D721Med (cell line): ENCODE measurements at places on chromosomes 6 and 20.

GRCh38 chr6:15522427-15522826, 140.4 kb downstream of the DTNBP1 start:
- DNase-seq: no peak

DNA sequence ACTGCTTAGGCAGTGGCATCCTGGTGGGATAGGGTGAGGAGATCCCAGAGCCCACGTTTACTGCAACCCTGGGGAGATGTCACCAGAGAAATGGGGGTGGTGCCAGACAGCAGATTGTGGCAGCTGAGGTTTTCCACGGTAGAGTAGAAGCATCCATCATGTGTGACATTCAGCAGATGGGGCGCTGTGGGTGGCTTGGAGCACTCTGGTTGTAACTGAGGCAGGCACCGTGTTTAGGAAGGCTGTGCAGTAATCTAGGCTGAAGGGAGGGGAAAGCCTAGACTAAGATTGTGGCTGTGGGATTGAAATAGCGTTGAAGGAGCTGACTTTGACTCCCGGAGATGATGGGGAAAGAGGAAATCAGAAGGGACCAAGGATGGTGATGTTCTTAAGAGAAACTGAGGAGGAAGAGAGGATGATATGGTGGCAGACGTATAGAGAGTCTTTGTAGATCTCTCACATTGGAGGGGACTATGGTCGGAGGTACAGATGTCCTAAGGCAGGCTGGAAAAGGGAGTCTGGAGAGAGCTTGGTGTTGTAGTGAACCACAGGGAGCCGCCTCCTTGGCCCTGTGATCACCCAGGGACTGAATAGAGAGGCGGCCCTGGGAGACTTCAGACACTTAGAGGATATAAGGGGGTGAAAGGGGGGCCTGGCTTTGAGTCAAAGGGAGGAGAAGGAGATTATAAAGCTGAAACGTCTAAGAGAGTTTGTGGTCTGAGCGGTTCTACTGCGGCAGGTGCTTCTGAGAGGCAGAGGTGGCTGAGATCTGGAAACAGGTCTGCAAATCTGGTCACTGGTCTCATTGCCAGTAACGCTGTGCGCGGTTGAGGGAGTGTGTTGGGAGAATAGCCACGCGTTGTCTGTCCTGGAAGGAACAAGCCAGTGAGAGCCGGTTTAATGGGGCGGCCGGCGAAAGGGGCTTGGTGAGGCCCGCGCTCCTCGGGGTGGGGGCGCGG, 792 bp upstream of the MICA start:
- no peak for DNase-seq

DNA sequence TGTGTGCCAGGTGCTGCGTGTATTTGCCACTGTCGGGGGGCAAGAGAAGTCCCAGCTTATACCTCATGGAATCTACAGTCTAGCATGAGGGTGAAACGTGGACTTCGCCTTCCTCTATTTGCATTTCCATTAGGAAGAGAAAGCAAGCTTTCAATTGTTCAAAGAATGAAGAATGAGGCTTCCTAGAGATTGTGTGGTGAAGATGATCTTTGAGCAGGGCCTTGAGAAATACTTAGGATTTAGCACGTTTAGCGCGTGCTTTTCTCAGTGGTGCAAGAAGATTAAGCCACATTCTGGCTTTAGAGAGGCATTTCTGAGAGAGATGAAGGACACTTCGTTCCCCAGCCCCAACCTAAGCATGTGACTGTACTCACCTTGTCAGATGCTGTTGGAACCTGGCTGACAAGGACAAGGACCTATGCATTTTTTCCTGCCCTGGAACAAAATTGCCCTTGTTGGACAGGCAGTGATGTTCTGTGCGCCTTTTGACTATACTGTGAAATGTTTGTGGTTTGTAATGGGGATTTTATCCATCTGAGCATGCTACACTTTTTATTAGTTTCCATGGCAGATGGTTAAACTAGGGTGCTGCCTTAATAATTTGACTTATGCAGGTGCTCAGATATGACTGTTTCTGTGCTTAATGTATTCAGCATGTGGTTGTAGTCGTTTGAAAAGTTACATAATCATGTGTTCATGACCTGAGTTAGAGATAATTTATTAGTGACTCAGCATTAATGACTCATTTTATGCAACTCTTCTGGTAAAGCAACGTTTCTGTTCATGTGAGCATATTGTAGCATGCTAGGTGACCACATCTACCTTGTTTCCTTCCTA, 10.7 kb downstream of the TULP4 start:
- DNase-seq: no peak

DNA sequence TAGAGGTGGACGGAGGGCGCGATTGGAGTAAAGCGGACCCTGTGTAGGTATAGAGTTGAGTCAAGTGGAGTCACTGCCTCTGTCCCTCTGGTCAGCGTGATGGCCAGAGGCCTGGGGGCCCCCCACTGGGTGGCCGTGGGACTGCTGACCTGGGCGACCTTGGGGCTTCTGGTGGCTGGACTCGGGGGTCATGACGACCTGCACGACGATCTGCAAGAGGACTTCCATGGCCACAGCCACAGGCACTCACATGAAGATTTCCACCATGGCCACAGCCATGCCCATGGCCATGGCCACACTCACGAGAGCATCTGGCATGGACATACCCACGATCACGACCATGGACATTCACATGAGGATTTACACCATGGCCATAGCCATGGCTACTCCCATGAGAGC, 479 bp downstream of the SLC39A7 start:
- no peak for DNase-seq

GRCh38 chr6:5673019-5673790, 333.5 kb downstream of the NRN1 start:
- no peak for DNase-seq

- DNase-seq: no peak
Observed at GRCh38 chr6:32129297-32130088, 595 bp downstream of the FKBPL start.

GRCh38 chr20:56542489-56543030, 9.5 kb downstream of the FAM209B start:
- no peak for DNase-seq

DNA sequence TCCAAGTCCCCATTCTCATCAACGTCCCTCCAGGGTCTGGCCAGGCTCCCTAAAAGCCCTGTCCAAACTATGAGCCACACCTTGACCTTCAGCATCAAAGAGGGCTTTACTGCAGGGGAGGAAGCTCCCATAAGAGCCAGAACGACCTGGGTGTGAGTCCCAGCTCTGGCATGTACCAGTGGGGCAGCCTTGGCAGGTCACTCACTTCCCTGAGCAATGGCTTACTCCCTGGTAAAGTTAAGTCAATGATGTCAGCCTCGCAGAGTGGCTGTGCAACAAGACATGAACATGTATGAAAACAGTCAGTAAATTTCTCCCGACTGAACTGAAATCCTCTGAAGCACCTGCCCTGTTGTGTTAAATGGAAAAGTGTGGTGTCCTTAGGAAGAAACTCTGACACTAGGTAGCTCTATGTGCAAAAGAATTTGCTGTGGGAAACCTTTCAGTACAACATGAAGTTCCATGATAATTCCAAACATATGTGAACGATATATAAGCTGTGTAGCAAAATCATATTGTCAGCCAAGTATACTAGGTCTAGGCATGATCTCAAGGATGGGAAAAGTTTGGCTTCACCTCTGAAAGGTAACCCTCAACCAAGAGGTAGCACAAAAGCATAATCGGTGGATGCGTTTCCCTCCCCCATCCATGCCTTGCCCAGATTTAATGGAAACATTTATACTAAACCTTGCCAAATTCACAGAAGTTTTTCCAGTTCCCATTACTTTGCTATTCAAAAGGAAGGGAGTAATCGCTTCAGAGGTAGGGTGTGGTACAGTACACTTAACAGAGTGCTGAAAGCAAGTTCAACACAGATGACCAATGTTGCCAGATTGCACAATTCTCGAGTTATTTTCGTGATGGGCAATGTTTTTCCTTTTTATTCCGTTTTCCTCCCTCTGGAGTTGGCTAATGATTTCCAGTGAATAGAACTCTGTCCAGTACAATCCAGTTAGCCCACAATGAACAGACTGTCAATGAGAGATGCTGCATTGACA, 49.0 kb upstream of the RANBP9 start:
- DNase-seq: no peak

DNA sequence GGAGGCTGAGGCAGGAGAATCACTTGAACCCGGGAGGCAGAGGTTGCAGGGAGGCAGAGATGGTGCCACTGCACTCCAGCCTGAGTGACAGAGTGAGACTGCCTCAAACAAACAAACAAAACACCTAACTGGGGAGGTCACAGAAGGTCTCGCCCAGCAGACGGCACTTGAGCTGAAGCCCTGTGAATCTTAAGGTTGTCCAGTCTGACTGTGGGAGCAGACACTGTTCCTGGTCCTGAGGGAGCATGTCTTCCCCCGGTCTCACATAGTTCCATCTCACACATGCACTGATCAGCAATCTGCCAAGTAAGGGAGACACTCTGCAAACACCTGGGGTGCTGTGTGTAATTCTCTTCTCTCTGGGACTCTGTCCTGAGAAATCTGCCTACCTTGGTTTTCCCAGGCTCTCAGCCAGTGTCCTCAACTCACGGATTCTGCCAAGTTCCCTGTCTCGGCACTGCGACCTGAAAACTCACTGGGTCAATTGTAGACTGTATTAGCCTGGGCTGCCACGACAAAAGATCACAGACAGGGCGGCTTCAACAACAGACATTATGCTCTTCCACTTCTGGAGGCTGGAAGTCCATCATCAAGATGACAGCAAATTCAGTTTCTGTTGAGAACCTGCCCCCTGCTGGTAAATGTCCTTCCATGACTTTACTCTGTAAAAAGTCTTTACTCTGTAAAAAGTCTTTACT, 94.3 kb downstream of the JPH2 start:
- no peak for DNase-seq

GRCh38 chr6:154257067-154257466, 99.5 kb downstream of the IPCEF1 start:
- no peak for DNase-seq

DNA sequence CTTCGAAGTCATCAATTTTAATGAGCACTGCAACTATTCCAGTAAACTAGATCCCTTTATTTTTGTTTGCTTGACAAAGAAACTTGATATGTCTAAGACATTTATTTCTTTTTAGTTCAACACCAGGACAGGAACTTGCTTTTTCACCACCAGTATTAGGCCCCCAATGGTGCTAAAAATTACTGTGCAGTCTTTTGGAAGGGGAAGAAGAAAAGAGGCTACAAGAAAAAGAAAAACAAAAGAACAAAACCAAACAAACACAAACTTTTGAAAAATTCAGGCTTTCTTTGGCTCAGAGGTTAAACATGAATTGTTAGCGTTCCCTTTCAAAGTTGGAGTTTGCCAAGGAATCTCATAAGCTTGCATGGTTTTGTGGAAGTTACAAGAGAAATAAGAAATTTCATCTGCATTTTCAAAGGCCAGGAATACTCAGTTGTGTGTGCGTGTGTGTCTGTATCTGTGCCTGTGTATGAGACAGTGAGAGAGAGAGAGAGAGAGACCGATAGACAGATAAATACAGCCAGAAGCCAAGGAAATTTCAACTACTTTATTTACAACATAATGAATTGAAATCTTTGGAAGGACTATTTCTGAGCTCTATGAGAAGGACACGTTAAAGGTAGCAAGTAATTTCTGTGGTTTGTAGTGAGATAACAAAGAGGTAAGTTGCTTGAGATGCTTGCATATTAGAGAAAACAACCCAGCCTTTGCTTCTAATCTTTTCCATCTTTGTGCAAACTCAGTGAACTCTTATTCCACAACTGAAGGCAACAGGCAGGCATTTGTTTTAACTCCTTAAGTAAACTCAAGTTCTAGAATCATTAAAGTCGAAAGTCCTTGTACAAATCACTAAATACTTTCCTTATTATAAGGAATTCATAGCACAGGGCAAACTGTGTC, 171.0 kb upstream of the CITED2 start:
- DNase-seq: no peak

DNA sequence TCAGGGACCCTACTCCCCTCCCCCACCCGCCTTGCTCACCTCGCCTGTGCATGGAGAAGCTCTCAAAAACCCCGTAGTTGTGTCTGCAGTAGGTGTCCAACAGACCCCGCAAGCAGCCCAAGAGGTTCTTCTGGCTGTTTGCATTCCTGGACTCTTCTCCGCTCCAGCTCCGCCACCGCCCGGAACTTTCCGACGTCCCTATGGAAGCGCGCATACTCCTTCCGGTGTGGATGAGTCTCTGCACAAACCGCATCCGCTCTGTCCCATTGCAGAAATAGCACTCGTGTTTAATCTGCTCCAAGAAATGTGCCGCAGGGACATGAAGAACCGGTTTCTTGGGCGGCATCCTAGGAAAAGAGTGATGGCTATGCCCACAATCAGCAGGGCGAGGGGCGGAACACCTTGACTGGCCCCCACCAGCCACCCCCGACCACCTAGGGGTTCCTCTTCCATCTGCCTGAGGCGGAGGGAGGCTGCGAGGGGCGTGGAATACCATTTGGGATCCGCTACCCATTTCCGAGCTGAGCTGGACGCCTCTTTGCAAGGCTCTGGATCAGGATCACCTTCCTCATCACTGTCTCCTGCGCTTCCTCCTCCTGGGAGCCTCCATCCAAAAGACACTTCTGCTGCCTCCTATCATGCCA, 20.2 kb downstream of the HLA-DRA start:
- DNase-seq: no peak

- DNase-seq: no peak
Observed at GRCh38 chr6:93266116-93266817, 153.1 kb downstream of the EPHA7 start.

DNA sequence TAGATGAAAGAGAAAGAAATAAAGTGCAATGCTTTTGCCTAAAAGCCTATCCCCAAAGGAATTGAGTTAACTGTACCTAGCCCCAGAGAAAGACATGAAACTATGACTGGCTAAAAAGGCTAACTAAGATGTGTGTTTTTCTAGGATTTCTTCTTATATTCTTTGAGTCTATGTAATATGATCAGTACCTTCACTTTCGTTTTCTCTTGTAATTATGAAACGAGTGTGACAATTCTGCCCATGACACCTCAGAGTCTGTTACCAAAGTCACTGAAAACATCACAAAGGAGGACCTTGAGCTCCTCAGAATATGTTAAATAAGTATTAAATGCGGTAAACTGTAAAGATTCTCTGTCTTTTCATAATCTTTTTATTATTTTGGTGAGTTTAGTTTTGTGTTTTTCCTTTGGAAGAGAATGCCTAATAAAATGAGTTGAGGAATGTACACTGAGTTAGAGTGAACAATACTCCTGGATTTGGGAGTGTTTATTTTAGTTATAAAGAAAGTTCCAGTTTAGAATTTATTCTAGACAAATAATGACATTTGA, 141.3 kb downstream of the FUT9 start:
- DNase-seq: no peak

DNA sequence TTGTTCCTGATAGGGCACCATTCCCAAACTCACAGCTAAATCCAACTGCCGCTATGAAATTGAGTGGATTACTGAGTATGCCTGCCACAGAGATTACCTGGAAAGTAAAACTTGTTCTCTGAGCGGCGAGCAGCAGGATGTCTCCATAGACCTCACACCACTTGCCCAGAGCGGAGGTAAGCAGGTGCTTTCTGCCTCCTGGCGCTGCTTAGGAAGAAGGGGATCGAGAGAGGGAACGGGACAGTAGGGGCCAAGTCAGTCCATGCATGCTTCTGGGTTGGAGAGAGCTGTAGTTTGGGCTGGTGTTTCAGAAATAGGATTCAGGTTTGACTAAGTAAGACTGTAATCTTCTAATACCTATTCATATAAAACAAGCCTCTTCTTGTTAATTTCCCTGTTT, 63.7 kb downstream of the IGF2R start:
- DNase-seq: no peak

- DNase-seq: no peak
Observed at GRCh38 chr6:38796006-38796405, 80.9 kb downstream of the DNAH8 start.
